Activated effector memory CD4-positive, alpha-beta T cell treated with Interleukin-2 at 50 U/mL for 16 hours (primary cell): ENCODE measurements at places on chromosomes 5 and 9.

DNA sequence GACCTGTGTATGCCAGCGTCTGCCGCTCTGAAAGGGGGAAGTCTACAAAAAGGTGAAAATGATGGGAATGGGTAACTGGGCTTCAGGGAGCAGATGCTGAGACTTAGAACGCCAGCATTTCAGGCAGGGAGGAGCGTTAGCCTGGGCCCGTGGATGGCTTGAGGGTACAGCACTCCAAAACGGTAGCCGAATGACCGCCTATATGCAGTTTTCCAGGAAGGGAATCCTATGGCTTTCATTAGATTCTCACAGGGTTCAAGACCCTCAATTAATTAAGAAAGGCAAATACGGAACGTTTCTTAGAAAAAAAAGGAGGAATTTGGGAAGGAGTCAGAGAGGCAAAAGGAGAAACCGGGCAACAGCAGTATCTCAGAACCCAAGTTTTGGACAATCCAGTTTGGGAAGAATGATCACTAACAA is 639 bp downstream of the AMACR start:
- DNase-seq: no peak

DNA sequence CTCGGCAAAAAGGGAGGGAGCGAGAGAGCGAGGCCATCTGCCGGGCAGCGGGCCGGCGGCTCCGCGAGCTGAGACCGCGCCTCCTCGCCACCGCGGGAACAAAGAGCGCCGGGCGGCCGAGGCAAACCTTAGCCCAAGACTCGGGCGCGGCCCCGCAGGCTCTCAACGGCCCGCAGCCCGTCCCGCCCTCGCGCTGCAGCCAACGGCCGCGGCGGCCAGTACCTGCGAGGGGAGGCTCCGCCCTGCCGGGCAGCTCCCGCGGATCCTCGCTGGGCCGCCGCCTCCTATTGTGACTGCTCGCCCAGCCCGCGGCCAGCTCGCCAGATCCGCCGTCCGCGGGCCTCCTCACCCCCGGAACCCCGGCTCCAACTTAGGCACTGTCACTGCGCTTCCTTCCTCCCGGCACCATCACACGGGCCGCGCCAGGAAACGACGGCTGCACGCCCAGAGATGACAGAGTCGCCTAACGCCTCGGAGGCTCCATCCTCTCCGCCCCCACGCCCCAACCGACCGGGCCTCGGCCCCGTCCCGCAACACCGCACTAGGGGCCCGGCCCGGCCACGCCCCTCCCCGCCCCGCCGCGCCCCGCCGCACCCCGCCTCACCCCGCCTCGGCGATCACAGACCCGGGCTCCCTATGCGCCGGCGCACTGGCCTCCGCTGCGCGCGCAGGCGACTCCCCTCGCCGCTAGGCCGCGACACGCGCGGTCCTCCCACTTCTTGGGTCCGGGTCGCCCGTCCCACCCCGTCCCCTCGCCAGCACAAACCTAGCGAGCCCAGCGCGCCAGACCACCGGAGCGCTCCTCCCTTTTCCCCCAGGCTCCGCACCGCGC is 479 bp upstream of the RNF38 start:
- peak; percentile 88 for DNase-seq

GRCh38 chr9:14213504-14213903 is 100.4 kb downstream of the NFIB start:
- DNase-seq: no peak

DNA sequence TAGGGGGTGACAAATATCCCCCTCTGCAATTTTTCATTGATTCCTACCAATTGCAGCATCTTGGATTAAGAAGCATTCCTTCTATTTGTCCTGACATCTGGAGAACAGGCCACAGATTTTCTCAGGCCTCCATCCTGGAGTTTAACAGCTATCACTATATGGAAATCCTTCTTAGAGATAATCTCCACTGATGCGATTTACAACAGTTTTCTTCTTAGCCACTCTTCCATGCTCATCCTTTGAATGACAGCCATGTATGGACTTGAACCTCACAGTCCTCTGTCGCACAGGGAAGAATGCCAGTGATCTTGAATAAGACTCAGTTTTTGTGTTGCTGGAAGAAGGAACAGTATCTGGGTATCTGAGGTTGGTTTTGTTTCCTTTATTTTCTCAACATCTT is 73.2 kb downstream of the PGM5 start:
- DNase-seq: no peak

DNA sequence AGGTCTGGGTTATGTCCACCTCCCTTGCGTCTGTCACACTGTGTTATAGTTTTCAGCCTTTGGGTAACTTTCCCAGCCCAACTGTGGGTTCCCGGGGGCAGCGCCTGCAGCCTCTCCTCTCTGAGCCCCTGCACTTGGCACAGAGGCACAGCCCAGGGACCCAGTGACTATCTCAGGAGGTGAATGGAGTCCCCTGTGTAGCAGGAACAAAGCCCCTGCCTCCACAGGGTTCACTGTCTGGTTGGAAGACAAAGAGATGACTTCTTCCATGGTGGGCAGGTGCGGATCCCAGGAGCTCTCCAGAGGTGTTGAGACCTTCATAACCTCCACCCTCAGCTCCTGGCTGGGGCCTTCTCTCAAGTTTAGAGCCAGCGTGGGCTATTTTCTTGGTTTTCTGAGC is 156.9 kb downstream of the C9orf50 start:
- no peak for DNase-seq

DNA sequence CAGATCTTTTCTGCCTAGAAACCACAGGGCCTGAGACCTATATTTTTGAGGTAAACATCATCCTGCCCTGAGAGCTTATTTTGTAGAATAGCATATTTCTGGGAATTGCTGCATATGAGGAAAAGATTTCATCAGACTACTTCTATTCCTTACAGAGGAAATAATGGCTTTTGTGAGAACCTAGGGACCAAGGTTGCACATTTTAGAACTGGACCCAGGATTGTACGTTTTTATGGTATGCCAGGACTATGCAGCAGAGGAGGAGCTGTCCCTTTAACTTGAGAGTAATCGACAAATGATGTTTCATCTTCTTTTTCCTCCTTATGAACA is 2.2 kb upstream of the ALDH1A1 start:
- DNase-seq: no peak

DNA sequence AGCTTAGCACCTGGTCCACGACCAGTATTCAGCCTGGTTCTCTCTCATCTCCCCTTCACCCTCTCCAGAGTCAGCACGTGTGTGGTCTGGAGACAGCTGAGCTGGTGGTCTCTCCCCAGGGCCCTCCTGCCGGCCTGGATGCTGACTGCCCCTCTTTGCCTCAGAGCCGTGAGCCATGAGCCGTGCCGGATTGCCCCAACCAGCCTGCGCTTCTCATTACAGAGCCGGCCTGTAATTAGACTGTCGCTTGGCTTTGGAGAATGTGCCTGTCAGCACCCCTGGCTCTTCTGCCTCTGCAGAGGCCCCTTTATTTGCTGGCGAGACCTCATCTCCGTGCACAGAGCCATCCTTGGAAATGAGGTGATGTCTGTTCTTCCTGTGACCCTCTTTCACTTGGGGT is 118.7 kb upstream of the BOD1 start:
- no peak for DNase-seq

DNA sequence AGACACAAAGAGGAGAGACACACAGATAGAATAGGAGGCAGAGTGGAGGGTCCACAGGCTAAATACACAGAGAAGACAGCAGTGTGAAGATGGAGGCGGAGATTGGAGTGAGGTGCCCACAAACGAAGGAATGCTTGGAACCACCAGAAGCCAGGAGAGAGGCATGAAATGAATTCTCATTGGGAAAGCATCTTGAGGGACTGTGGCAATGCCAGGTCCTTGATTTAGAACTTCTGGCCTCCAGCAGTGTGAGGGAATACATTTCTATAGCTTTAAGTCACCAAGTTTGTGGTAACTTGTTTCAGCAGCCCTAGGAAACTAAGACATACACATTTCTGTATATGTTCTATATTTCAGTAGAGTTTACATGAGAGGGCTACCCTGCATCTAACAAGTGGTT is 396.6 kb upstream of the ZNF608 start:
- DNase-seq: no peak

DNA sequence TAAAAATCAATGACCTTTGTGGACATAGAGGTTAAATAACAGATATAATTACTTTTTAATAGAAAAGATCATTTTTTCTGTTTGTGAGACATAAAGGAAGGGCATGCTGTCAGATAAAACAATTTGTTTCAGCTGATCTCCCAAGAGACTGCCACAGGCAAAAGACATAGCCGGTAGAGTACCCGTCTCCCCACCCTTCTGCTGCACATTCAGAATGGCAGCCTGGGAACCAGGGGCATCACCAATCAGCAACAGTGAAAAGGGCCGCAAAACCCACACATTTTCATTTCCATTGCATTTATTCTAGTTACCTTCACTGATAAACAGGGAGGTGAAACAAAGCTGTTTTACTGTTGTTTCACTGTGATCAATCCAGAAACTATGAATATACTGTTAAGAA is 357.7 kb downstream of the ARRDC3 start:
- no peak for DNase-seq

DNA sequence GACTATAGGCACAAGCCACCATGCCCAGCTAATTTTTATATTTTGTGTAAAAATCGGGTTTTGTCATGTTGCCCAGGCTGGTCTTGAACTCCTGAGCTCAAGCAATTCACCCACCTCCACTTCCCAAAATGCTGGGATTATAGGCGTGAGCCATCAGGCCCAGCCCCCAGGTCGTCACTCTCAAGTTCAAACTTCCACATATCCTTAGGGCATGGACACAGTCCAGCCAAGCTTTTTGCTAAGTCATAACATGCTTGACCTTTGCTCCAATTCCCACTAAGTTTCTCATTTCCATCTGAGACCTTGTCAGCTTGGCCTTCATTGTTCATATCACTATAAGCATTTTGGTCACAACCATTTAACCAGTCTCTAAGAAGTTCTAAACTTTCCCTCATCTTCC is 43.9 kb upstream of the ARAP3 start:
- no peak for DNase-seq

- no peak for DNase-seq
Observed at GRCh38 chr5:55407059-55407684, 99.4 kb downstream of the MTREX start.

DNA sequence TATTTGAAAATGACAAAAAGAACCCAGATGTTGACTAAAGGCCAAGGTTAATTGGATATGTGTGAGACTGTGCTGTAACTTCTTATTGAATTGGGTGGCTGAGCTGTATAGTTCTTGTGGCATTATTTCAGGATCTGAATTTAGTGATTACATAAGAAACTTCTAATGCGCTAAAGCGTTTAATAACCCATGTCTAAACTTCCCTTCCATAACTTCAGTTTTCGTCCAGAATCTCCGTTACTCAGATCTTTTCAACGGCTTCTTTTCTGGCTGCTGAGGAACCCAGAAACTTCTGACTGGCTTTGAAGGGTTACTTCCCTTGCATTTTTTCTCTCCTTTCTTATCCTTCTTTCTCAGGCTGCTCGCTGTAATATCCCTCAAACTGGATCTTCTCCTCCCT is 28.1 kb upstream of the C9orf72 start:
- DNase-seq: no peak

GRCh38 chr9:125603478-125604021 is 103.5 kb downstream of the MAPKAP1 start:
- DNase-seq: no peak

DNA sequence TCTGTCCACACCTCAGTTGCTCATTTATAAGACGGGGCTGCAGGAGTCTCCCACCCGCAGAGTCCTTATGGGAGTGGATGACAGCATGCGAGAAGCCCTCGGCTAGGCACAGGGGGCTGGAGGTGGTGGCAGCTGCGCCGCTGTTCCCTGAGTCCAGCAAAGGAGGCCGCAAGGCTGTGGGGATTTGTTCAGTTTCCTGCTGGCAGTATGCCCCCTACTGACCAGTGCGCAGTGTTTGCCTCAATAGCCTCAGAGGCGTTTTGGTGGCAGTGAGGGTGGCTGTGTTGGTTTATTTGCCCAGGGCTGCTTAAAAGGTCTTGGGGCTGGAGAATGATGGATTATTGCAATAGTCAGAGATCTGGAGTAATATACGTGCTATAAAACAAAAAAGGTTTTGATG is 176.3 kb upstream of the OTULINL start:
- DNase-seq: no peak
